ENCODE measurements at places on chromosomes 6 and 20. TPM values are rescaled to one million over a fixed set of nuclear protein-coding genes. Genes with fewer than 3 reads are reported as not detected.

GRCh38 chr6:18823782-18824386, 436.7 kb downstream of the RNF144B start:
- peak; percentile 1 for DNase-seq
- H3K4me1 ChIP-seq: no peaks in the 10 kb centered on the region
- H3K27ac ChIP-seq: no peak overlapping the region
- no peaks in the 10 kb centered on the region for H3K36me3 ChIP-seq
- H3K27me3 ChIP-seq: no peaks in the 10 kb centered on the region

GRCh38 chr20:44423480-44423879, 52.2 kb upstream of the TTPAL start:
- no peak overlapping the region for H3K4me3 ChIP-seq
- H3K27ac ChIP-seq: no peak overlapping the region
- no peaks in the 10 kb centered on the region for H3K4me1 ChIP-seq
- peaks cover 11% of the 10 kb centered on the region for H3K27me3 ChIP-seq

DNA sequence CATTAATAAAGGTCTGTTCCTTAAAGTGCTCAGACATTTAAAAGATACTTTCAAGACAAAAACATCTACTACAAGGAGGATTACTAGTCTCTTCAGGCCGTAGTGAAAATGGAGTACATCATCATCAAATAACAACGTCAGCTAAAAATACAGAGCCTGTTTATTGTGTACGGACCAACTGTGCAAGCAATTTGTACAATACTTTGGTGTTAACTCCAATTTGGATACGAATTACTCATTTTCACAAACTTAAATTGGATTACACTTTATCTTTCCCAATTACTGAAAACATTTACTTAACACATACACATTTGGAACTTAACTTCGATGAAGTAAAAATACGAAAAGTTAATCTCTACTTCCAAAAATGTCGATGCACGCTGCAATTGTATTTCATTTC, 802 bp downstream of the CYP39A1 start:
- no peak for DNase-seq
- H3K4me3 ChIP-seq: no peak overlapping the region

GRCh38 chr20:50142812-50143211, 10.7 kb downstream of the PEDS1 start:
- peaks cover 31% of the 10 kb centered on the region for H3K4me1 ChIP-seq
- no peaks in the 10 kb centered on the region for H3K27me3 ChIP-seq
- no peak overlapping the region for H3K27ac ChIP-seq
- peaks cover 56% of the 10 kb centered on the region for H3K36me3 ChIP-seq
- H3K4me3 ChIP-seq: no peak overlapping the region
- no peak for DNase-seq

DNA sequence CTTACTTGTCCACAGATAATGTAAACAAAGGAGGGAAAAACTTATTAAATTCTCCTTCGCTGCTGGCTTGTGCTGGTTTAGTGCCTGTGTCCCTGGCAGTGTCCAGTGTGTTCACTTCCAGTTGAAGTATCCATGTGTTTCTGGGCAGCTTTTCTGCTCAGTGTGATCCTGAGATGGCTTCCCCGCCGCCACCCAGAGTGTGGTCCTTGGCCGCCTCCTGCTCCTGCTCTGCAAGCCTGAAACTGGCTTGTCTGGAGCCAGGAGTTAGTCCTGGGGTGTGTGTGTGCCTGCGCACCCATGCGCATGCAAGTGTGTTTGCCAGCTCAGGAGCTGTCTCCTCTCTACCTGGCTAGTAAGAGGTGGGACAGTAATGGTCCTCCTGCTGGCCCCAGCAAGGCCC, 7.2 kb downstream of the BTBD3 start:
- H3K4me3 ChIP-seq: no peak overlapping the region
- no peaks in the 10 kb centered on the region for H3K27me3 ChIP-seq
- no peak for DNase-seq
- H3K27ac ChIP-seq: no peak overlapping the region

DNA sequence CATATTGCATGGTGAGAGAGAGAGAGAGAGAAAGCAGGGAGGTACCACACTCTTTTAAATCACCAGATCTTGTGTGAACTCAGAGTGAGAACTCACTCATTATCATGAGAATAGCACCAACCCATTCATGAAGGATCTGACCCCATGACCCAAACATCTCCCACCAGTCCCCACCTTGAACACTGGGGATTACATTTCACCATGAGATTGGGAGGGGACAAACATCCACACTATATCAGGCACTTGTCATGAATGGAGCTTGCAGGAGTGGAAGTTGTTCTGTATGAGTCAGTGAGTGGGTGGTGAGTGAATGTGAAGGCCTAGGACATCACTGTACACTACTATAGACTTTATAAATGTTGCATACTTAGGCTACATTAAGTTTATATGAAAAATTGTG, 47.7 kb upstream of the RNF182 start:
- DNase-seq: peak; percentile 71
- peaks cover 3% of the 10 kb centered on the region for H3K4me1 ChIP-seq
- no peak overlapping the region for H3K4me3 ChIP-seq
- peaks cover 7% of the 10 kb centered on the region for H3K27me3 ChIP-seq
- H3K27ac ChIP-seq: no peak overlapping the region

DNA sequence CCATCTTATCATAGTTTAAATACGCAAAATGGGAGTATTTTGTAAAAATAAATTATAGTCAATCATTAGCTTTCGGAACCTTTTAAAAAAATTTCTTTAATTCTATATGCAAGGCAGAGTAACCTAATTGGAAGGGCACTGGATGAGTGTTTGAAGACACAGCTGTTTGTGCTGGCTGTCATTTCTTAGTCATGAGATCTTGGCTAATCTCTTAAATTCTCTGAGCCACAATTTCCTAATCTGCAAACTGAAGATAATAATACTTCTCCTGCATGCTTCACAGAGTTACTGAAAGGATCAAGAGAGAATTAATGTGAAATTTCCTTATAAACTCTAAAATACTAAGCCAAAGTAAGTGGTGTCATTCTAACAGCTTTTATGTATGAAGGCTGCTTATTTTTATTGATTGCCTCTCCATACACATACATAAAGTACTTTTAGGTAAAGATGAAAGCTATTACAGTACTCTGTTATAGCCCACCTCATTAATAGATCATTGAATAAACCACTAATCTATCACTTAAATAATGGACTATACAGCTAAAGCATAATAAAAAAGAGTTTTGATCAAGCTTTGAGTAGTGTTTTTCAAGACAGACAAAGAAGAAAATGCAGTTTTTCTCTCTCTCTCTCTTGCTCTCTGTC, 383.7 kb upstream of the IRAK1BP1 start:
- H3K4me3 ChIP-seq: no peak overlapping the region
- no peaks in the 10 kb centered on the region for H3K36me3 ChIP-seq
- no peaks in the 10 kb centered on the region for H3K4me1 ChIP-seq
- DNase-seq: peak; percentile 35
- no peaks in the 10 kb centered on the region for H3K27me3 ChIP-seq
- no peak overlapping the region for H3K27ac ChIP-seq

GRCh38 chr6:90074161-90074850, 180.0 kb downstream of the GJA10 start:
- H3K36me3 ChIP-seq: no peaks in the 10 kb centered on the region
- no peaks in the 10 kb centered on the region for H3K4me1 ChIP-seq
- DNase-seq: peak; percentile 41
- peaks cover 3% of the 10 kb centered on the region for H3K27me3 ChIP-seq

DNA sequence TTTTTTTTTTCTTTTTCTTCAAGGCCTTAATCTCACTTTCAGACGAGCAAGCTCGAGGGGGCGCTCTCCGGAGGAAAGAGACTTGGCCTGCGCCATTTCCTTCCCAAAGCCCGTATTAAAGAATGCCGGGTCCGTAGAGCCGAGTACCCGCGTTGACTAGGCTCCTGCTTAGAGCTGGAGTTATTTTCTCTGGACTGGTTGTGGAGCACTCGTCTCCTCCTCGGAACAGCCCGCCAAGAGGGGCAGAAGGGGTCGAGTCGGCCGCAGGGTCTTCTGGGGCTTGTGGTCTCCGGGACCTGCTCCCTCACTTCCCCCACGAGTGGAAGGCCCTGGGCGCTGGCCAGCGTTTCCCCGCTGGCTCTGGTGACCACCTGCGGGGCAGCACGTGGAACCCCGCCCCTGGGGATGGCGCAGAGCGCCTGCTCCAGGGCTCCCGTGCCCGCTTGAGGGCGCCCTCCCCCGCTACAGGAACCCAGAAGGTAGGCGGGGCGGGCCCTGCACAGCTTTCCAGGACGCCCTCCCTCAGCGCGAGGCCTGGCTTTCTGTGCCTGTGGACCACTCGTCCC, 2.7 kb upstream of the MEI4 start:
- H3K27me3 ChIP-seq: no peaks in the 10 kb centered on the region
- DNase-seq: no peak
- no peak overlapping the region for H3K27ac ChIP-seq
- H3K36me3 ChIP-seq: no peaks in the 10 kb centered on the region
- no peaks in the 10 kb centered on the region for H3K4me1 ChIP-seq

GRCh38 chr6:162211022-162211421, 516.5 kb downstream of the PRKN start:
- no peak for DNase-seq
- H3K36me3 ChIP-seq: no peaks in the 10 kb centered on the region
- H3K27ac ChIP-seq: no peak overlapping the region

- H3K36me3 ChIP-seq: no peaks in the 10 kb centered on the region
- peak within 1 kb of the TSS; percentile 10 for H3K4me3 ChIP-seq
- no peaks in the 10 kb centered on the region for H3K4me1 ChIP-seq
- no peak for DNase-seq
- peaks cover 57% of the 10 kb centered on the region for H3K27me3 ChIP-seq
Observed at GRCh38 chr6:166308033-166308768, at the start of gene PRR18. PRR18 (minus strand) TSS chr6:166308392; CDS start chr6:166308142, 250 bp downstream.

DNA sequence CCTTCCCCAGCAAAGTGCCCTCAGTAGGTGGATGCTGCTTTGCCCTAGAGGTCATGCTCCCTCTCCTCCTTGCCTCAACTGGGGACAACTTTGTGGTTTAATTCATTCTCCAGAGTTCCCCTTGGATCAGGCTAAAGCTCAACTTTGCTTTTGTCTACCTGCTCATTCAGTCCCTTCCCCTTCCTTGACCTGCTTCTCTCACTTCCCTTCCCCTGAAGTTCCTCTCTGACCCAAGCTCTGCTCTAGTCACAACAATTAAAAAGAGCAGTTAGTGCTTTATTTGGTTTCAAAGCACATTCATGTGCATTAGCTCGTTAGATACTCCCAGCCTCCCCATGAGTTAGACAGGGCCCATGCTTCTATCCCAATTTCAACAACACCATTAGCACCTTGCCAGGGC, 71.3 kb downstream of the DZANK1 start:
- no peak overlapping the region for H3K27ac ChIP-seq
- no peaks in the 10 kb centered on the region for H3K4me1 ChIP-seq
- H3K4me3 ChIP-seq: no peak overlapping the region

DNA sequence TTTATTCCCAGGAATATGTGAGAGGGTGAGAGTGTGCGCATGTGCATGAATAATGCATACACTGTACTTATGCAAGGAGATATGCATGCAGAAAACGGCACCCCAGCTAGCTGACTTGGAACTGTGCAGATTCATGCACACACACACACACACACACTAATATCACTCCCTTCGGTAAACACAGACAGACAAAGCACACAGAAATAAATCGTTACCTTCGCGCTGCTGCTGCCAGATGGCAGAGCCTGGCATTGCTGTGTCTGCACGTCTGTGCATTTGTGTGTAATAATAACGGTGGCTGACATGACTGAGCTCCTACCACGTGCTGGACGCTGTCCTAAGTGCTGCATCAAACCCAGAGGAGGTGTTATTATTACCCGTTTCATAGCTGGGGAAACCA, 36.8 kb downstream of the PREX1 start:
- H3K27me3 ChIP-seq: peaks cover 11% of the 10 kb centered on the region
- no peaks in the 10 kb centered on the region for H3K36me3 ChIP-seq
- no peak overlapping the region for H3K27ac ChIP-seq
- H3K4me3 ChIP-seq: no peak overlapping the region

DNA sequence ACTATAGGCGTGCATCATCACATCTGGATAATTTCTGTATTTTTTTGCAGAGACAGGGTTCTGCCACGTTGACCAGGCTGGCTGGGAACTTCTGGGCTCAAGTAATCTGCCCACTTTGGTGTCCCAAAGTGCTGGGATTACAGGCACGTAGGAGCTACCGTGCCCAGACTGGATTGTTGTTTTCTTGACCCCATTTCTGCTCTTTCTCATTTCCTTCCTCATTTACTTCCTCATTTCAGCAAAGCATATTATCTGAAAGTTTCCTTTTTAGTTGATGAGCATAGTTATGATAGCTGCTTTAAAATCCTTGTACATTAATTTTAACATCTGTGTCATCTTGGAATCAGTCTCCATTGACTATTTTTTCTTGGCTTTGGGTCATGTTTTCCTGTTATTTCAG, 301.0 kb upstream of the RUNX2 start:
- H3K4me1 ChIP-seq: no peaks in the 10 kb centered on the region
- H3K27ac ChIP-seq: no peak overlapping the region
- no peaks in the 10 kb centered on the region for H3K36me3 ChIP-seq
- no peak for DNase-seq
- no peak overlapping the region for H3K4me3 ChIP-seq

DNA sequence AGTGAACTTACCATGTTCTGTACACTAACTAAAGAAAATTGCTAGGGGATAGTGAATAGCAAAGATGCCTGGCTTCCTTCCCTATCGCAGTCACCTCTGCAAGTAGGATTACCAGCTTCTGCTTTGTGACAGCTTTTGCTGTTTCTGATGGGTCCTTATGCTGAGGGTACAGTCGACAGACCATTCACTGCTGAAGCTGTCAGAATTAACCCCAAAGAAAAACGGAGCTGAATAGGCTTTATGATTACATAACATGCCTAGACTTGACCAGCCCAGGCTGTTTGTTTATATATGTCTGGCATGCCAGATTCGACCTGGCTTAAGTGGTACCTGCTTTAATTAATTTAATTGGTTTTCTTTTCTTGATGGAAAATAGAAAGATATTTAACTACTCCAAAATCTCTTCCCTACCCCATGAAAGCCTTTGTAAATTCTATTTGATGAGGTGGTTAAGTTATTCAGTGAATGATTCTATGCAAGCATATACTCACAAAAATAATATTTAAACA, 21.7 kb upstream of the PRELID3B start:
- DNase-seq: no peak
- peaks cover 8% of the 10 kb centered on the region for H3K27me3 ChIP-seq
- H3K4me3 ChIP-seq: no peak overlapping the region
- H3K36me3 ChIP-seq: no peaks in the 10 kb centered on the region

PGM3 gene
- polyA plus RNA-seq: 64.3 TPM

MUCL3 gene
- polyA plus RNA-seq: not detected

GMDS gene
- polyA plus RNA-seq: 21.9 TPM

PPP1R18 gene
- 134 TPM for polyA plus RNA-seq

MATN4 gene
- polyA plus RNA-seq: 0.13 TPM

PNLDC1 gene
- polyA plus RNA-seq: not detected
